ENCODE measurements at places on chromosomes 5 and 9.

- no peak for DNase-seq
These were observed 66.2 kb downstream of the MPDZ start for GRCh38 chr9:13213337-13213736.

DNA sequence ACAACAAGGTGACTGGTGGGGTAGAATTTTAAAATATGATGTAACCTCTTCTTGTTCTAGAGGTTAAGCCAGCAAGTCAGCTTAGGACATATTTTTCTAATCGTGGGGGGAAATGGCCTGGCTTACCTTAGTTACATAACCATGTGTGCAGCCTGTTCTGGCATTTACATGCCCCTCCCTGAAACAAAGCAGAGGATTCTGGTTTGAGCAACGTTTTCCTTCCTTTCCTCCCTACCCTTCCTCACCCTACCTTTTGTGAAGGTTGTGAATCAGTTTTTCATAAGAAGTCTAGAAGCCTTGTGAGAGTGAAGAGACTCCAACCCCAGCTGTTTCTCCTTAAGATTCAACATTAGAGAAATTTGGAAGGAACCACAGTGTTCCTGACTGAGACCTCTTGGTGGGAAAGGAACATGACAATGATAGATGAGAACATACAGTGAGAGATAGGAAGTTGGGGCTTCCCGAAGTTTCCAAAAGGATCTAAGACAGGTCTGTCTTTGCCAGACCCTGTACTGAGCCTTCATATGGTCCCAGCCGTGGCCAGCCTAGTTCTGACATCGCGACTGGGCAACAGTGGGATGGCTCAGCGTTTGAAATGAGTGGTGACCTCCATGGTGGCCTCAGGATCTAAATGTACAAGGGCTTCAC lies 365.2 kb downstream of the SPATA31D1 start:
- no peak for DNase-seq

GRCh38 chr5:115640274-115640673 lies 14.4 kb upstream of the TMED7 start:
- no peak for DNase-seq

DNA sequence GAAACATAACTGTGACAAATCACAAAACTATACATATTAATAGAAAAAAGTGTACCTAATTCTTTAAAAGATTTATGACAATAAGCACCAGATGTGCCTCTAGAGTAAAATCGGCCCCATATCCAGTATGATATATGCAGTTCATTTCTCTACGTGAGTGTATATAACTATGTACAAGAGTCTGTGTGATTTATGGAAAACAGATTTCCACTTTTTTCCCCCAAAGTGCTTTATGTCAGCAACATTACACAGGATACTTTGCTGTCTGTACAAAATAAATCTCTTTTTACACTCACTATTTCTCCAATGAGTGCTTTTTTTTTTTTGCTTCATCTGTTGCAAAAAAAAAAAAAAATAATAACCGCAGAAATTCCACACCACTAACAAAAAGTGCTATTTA lies 298.8 kb upstream of the RFX3 start:
- DNase-seq, result no peak

GRCh38 chr5:38615981-38616451 lies 59.6 kb upstream of the LIFR start:
- no peak for DNase-seq

- no peak for DNase-seq
These were observed 4.1 kb downstream of the DAPK1 start for GRCh38 chr9:87501806-87502205.

DNA sequence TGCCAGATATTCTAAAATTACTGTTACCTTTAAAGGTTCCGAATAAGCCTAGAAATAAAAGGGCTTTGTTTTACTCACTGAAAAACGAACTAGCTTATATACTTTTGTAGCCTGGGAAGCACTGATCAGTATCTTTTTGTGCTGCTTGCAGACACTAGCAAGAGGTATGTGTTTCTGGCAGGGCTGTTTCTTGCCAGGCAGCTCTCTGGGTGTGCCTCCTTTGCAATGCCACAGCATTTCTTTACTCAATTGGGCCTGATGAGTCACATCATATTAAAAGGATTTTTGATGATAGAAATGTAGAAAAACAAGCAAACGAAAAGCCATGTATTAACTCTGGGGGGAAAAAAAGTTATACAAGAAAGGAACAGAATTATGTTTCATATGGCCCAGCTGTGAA lies 35.6 kb downstream of the CD180 start:
- DNase-seq, result no peak

DNA sequence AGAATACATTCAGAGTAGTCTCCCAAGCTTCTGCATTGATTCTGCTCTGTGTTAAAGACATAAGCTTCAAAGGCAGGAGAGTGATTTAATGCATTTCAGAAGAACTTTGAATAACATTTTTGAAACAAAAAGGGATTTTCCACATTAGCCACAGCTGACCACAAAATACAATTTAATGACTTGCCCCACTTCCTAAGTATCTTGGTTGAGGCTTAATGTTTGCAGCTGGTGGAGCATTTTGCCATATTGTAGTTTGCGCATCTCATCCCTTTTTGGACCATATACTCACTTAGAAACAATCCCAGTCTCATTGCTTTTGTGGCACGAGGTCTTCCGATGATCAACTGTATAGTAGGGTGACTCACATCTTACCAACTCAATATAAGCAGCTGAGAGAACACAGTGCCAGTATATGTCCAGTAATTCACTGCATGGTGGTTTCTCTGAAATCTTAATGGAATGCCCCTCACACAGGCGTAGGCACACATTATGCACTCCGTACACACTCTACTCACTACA lies 455.8 kb upstream of the PTGER4 start:
- peak; percentile 42 for DNase-seq

GRCh38 chr5:32245742-32246141 lies 67.0 kb downstream of the MTMR12 start:
- no peak for DNase-seq

- DNase-seq, result no peak
These were observed at the start of gene NACC2 for GRCh38 chr9:136095070-136096058. Gene NACC2 (minus strand): TSS chr9:136095289. CDS start chr9:136050521, 44,768 bp downstream.

- no peak for DNase-seq
These were observed 78.8 kb downstream of the SNX24 start for GRCh38 chr5:122924203-122924602.

- no peak for DNase-seq
These were observed 28.5 kb downstream of the NFIL3 start for GRCh38 chr9:91395106-91395552.

GRCh38 chr9:132099741-132100407 lies 20.2 kb upstream of the MED27 start:
- DNase-seq, result no peak

DNA sequence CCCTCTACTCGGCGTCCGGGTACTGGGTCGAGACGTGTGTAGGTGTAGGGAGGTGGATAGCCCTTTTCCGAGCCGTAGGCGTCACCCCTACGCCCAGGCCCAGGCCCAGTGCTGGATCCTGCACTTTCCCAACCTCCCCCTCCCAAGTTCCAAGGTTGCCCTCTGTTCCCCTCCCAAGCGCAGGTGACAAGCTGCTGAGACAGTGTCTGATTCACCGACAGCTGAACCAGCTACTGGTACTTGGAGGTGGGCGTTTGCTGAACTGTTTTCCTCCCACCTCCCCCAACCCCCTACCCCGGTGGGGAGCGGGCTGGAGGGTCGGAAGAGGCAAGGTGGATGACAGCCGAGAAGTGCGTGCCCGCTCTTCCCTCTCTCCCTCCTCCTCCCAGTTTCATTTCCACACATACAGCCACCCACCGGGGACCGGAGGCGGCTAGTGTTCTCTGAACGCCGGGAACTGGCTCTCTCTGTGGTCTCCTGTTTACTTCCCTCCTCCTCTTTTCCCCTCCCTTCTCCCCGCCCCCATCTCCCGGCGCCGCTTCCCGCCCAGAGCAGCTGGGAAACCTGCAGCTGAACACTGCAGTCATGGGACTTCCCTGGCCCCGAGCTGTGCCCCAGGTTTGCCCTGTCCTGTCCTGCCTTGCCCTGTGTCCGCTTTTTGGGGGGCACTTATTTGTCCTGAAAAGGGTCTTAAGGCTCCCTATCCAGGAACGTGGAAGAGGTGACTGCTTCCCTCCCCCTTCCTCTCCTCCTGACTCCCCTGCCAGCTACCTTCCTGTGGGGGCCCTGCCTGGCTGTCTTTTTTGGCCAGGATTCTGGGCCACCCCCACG lies 6.2 kb upstream of the KLF9 start:
- DNase-seq, result peak; percentile 92

GRCh38 chr9:127330501-127330900 lies 65.9 kb downstream of the GARNL3 start:
- DNase-seq, result no peak

- DNase-seq, result no peak
These were observed 61.2 kb downstream of the FYB1 start for GRCh38 chr5:39158127-39158593.

- no peak for DNase-seq
These were observed 1.9 kb upstream of the PCDH1 start for GRCh38 chr5:141879941-141880738.

GRCh38 chr9:131161585-131161984 lies 36.2 kb downstream of the NUP214 start:
- DNase-seq, result no peak

DNA sequence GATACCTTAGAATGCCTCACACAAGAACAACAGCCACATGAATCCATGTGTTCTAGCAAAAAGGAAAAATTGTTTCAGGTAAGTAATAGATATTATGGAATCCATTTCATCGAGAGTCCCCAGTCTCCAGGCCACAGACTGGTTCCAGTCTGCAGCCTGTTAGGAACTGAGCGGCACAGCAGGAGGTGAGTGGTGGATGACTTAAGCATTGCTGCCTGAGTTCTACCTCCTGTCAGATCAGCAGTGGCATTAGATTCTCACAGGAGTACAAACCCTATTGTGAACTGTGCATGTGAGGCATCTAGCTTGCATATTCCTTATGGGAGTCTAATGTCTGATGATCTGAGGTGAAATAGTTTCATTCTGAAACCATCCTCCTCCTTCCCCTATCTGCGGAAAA lies 207.0 kb downstream of the CSNK1G3 start:
- DNase-seq, result no peak

DNA sequence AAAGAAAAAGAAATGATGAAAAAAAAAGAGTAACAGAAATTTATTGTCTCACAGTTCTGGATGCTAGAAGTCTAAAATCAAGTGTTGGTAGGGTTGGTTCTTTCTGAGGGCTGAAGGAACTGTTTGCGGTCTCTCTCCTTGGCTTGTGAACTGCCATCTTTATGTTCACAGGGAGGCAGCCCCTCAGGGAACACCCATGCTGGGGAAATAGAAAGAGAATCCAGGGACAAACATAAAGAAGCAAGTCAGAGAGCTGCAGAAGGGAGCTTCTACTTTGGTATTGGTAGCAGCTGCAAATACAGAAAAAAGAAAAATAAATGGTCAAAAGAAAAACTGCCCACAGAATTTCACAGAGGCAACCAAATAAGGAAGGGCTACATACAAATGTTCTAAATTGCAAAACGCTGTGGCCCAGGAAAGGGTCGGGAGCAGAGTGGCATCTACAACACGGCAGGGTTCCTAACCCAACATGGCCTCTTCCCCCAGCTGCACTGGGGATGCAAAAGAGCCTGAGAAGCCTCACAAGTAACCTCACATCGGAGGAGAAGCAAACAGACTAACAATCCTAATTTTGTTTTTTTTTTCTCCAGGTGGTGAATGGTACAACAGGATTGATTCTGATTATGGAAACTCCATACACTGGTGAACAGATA lies 37.4 kb downstream of the ELOVL7 start:
- DNase-seq, result no peak

GRCh38 chr9:121560921-121561320 lies 61.3 kb upstream of the GGTA1 start:
- DNase-seq, result no peak

DNA sequence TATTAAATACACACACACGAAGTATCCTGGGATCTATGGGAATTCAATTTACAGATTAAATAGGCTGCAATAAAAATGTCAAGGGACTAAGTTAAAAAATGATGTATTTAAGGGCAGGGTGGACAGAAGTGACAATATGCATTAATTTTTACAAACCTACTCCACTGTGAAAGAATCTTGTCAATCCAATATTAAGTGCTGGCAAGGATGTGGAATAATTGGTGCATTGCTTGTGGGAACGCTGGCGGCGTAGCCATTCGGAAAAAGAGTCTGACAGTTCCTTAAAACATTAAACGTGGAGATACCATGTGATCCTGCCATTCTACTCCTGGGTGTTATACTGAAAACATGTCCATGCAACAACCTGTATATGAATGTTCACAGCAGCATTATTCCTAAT lies 4.2 kb downstream of the CDC14B start:
- DNase-seq, result no peak

GRCh38 chr9:75979362-75979761 lies 88.9 kb downstream of the PCSK5 start:
- no peak for DNase-seq

DNA sequence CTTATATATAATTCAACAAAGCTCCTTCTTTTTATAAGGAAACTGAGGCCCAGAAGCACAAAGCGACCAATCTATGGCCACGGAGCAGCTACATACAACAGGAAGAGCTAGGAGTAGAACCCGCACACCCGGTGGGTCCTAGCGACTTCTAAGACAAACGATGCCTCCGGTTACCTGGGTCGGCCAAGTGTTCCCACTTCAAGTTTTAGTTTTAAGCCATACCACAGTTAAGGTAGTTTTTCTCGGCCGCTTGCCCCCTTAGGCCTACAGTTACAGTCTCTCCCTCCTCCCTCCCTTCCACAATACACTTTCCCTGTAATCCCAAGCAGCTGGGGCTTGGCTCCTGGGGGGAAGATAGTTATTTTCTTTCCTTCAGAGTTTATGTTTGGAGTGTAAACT lies 533 bp downstream of the SREK1IP1 start:
- peak; percentile 1 for DNase-seq

DNA sequence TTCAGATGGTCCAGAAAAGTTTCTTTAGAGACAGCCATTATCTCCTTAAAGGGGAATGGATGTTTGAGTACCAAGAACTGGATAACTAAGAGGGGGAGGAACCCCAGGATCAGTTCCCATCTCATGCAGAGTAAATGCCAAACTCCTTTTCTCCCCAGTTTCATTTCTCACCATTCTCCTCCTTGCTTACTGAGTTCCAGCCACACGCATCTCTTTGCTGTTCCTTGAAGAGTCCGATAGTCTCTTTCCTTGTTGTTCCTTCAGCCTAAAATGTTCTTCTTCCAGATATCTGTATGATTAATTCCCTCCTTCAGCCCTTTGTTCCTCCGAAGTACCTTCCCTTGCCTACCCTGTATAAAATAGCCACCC lies 30.0 kb downstream of the KDM4C start:
- DNase-seq, result no peak

DNA sequence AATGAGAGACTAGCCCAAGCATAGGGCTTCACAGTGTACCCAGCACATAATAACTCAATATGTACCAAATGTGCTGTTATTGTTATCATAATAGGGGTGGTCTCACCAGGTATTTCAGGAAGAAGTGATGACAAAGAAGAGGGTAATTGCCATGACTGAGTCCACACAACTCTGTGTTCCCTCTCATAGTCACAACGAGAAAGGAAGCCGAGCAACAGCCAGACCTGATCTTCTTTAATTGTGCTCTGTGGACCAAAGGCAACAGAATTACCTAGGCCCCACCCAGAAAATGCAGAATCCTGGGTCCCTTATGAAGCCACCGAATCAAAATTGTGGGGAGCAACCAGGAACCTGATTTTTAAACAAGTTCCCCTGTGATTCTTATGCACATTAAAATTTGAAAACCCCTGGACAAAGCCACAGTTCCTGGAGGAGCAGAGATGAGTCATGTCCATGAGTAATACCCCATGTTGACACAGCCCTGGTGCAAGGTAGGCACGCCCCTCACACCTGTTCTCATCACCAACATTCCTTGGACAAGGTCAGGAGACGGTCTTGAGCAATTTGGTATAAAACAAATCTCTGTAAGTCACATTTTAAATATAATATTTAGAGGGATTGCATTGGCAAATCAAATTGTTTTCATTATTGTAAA lies 5.2 kb downstream of the FGF1 start:
- no peak for DNase-seq

- no peak for DNase-seq
These were observed 80.9 kb upstream of the SNX2 start for GRCh38 chr5:122693963-122694362.
